ENCODE measurements at places on chromosomes 6 and 20. TPM values are rescaled to one million over a fixed set of nuclear protein-coding genes. Genes with fewer than 3 reads are reported as not detected.

Gene C6orf141
- polyA plus RNA-seq: 0.33 TPM

Gene SLC26A8
- 0.68 TPM for polyA plus RNA-seq

Gene TSPO2
- polyA plus RNA-seq: 0.79 TPM

Gene TRIM15
- 0.10 TPM for polyA plus RNA-seq

Gene NR2E1
- polyA plus RNA-seq: not detected

Gene PDRG1
- 20.2 TPM for polyA plus RNA-seq

Gene LY6G5B
- 9.0 TPM for polyA plus RNA-seq

Gene ERVFRD-1
- polyA plus RNA-seq: 0.16 TPM

Gene SIRPD
- 0.17 TPM for polyA plus RNA-seq

Gene PRSS16
- 0.35 TPM for polyA plus RNA-seq

Gene PRDM13
- not detected for polyA plus RNA-seq

Gene C20orf202
- polyA plus RNA-seq: 0.33 TPM

Gene RSPH3
- polyA plus RNA-seq: 20.3 TPM

Gene PGC
- 0.35 TPM for polyA plus RNA-seq

Gene AVP
- 0.46 TPM for polyA plus RNA-seq

Gene BFSP1
- 3.4 TPM for polyA plus RNA-seq

Gene DEF6
- polyA plus RNA-seq: 3.2 TPM

Gene SPATS1
- polyA plus RNA-seq: not detected

Gene FABP7
- polyA plus RNA-seq: 0.16 TPM

Gene LY6G6C
- polyA plus RNA-seq: 0.47 TPM

Gene NT5E
- polyA plus RNA-seq: 3.2 TPM

Gene SLCO4A1
- 1.8 TPM for polyA plus RNA-seq

Gene WASF1
- 44.9 TPM for polyA plus RNA-seq

Gene FERMT1
- 2.7 TPM for polyA plus RNA-seq

Gene GPSM3
- polyA plus RNA-seq: 12.0 TPM

Gene SLC35F1
- polyA plus RNA-seq: 2.0 TPM

Gene EYS
- 0.81 TPM for polyA plus RNA-seq

Gene NOX3
- 2.1 TPM for polyA plus RNA-seq

Gene KIFC1
- 49.1 TPM for polyA plus RNA-seq

Gene FLRT3
- polyA plus RNA-seq: 163 TPM

Gene CDH26
- polyA plus RNA-seq: 0.27 TPM

Gene RBBP8NL
- 1.6 TPM for polyA plus RNA-seq

Gene RIMS1
- 2.2 TPM for polyA plus RNA-seq

Gene CST4
- polyA plus RNA-seq: not detected

Gene ID4
- polyA plus RNA-seq: 159 TPM

All from left renal cortex interstitium (tissue), 4 donors.